CD14-positive monocyte (primary cell): ENCODE measurements at places on chromosomes 1 and 21. TPM values are rescaled to one million over a fixed set of nuclear protein-coding genes. Genes with fewer than 3 reads are reported as not detected.

Gene OLFM3
- not detected in 2 replicates for polyA plus RNA-seq

Gene NBPF26
- polyA plus RNA-seq = 6.0 TPM

Gene AADACL4
- polyA plus RNA-seq = not detected

Gene ALX3
- not detected in 2 replicates for polyA plus RNA-seq

Gene ALG14
- polyA plus RNA-seq = 5.5 TPM

Gene WNT4
- not detected for polyA plus RNA-seq

Gene CYYR1
- 0.30 TPM for polyA plus RNA-seq

Gene FBXO2
- polyA plus RNA-seq = not detected

Gene FMO2
- polyA plus RNA-seq = not detected

Gene DEPDC1
- polyA plus RNA-seq = 0.24 TPM
